Hepatocyte (in vitro differentiated cells): ENCODE measurements at places on chromosomes 2 and 18. TPM values are rescaled to one million over a fixed set of nuclear protein-coding genes. Genes with fewer than 3 reads are reported as not detected.

Gene HRH4
- total RNA-seq, result not detected in 2 replicates

Gene SLC4A3
- total RNA-seq, result 1.8 and 3.0 TPM in 2 replicates

Gene LHCGR
- total RNA-seq, result not detected in 2 replicates

Gene SERPINB10
- 0.93 TPM in 1 of 2 replicates, not detected in the other for total RNA-seq

Gene CCT7
- 195 and 197 TPM in 2 replicates for total RNA-seq

Gene FMNL2
- total RNA-seq, result 41.9 and 53.6 TPM in 2 replicates

Gene CFC1
- total RNA-seq, result 12.4 and 15.1 TPM in 2 replicates

Gene INPP5D
- total RNA-seq, result 2.9 and 5.2 TPM in 2 replicates

Gene VSNL1
- 9.4 and 12.1 TPM in 2 replicates for total RNA-seq

GRCh38 chr2:131572175-131572574 lies 44.5 kb downstream of the CCDC74A start:
- DNase-seq, result no peak

- no peak for DNase-seq
These were observed 494.7 kb downstream of the BCL11A start for GRCh38 chr2:60058781-60059180.

GRCh38 chr2:176643646-176644045 lies 374.4 kb downstream of the MTX2 start:
- no peak for DNase-seq

- DNase-seq, result no peak
These were observed 201.8 kb upstream of the LYPD1 start for GRCh38 chr2:132871831-132872230.

- no peak for DNase-seq
These were observed 118.7 kb downstream of the VAPA start for GRCh38 chr18:10032331-10033015.

DNA sequence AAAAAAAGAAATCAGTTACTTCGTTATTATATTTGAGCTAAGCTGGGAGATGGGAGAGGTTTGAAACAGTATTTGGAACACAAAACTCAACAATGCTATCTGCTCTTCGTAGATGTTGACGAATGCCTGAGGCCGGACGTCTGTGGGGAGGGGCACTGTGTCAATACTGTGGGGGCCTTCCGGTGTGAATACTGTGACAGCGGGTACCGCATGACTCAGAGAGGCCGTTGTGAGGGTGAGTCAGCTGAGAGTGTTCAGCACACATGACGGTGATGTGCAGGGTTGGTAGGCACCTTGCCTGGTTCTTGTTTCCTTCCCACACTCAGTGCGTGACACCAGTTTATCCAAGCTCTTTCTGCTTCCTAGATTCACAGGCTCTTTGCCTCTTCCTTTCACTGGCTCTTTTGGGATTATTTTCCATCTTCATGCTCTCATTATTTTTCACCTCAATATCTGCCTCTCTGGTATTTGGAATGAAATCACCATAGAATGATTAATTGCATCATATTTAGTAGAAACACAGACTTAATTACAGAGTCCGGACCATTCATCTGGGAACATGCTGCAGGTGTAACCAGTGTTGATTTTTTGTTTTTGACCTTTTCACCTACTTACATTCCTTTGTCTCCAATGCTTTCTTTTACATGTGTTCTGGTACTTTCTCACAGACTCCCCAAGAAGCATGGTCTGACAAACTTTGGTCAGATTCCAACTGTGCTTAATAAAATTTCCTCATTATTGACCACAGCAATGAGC lies 200.6 kb upstream of the RASGRP3 start:
- DNase-seq, result peak; percentile 78

DNA sequence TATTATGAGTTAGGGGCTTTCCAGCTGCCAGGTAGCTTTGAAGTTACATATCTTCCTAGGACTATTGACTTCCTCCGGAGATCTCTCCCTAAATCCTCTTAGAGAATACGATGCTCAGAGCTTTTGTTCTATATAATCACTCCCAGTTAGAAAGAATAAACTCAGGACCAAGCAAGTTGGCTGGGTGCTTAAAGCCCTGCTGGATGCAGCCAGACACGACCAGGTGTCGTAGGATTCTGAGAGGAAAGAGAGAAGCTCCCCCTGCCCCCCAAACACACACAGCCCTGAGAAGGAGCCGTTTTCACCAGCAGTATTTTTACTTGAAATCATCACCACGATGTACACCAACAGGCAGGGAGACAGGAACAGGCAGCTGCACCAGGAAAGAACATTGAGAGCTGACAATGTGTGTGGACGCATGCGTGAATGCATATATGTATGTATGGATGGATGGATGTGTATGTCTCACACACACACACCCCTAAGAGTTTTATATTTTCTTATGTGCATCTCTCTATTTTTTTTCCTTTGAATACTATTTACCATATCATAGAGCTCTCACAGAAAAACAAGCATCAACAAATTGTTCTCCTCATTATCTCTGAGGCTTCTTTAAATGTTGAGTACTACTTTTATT lies 382.6 kb downstream of the EPHA4 start:
- no peak for DNase-seq

DNA sequence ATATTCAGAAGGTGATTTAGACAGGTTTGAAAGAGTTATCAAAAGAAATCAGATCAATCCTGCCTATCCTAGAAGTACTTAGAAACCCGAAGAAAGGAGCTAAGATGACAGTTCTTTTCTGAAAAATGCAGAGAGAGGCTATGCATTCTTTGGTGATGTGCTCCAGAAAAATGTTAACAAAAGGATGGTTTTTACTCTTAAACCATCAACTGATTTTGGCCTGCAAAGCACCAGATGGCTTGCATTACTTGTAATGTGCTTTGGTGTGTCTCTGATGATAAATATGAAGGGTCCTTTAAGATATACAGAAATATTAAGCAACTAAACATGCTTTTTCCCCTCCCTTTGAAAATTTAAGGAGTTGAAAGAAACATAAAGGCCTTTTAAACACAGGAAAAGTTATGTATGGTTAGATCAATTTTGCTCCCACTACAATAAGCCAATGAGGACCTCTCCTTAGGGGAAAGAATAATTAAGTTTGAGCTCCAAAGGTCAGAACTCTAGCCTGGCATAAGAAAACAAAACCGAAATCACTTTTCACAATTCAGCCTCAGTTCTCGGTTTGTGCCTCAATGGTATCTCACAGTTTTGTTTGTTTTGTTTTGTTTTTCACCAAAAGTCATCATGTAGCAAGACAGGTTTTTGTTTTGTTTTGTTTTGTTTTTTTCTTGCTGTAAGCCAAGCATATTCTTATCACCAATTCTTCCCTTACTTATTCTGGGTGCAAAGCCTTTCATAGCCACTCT lies 302.4 kb upstream of the NT5C1B start:
- no peak for DNase-seq

GRCh38 chr2:227713291-227713690 lies 4.5 kb downstream of the SLC19A3 start:
- peak; percentile 32 for DNase-seq

DNA sequence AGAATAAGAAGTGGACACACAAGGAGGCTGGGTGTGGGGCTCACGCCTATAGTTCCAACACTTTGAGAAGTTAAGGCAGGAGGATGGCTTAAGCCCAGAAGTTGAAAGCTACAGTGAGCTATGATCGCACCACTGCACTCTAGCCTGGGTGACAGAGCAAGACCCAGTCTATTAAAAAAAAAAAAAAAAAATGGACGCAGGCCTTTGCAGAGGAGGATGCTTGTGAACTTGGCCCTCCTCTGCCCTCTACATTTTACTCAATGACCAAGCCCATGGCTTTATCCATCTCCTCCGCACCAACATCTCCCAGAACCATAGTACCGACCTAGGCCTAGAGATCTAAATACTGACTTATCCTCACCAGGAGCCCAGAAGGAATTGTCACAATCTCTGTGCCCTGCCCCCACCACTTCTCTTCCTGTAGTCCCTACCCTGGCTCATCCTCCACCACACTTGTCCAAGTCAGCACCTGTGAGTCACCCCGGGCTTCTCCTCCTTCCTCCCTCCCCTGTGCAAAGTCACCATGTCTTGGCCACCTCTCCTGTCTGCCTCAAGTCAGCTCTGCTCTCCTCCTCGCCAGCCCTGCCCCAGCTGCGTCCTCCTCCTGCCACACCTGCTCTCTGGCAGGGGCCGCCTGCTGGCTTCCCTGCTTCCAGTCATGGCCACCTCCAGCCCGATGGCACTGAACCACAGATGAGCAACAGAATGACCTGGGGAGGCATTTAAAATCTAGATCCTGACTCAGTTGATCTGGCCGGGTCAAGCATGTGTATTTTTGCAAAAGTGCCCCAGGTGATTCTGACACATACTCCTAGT lies 35.8 kb upstream of the ASPRV1 start:
- peak; percentile 51 for DNase-seq

DNA sequence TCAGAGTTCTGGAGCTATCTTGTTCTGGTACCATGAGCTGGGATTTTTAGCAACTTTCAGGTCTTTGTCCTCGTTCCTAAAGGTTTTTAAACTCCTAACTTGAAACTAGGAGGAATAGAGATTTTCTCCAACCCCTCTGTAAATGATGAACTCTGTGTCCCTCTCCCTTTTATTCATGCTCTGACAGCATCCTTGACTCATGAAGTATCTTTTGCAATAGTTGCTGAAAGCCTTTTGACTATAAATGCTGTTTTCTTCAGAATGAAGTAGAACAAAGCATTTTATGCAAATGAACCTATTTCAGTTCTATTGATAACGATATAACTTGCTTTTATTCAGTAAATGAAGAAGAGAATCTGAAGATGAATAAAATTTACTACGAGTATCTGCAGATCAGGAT lies 17.0 kb upstream of the MAPRE2 start:
- no peak for DNase-seq

- no peak for DNase-seq
These were observed 12.5 kb downstream of the MARCO start for GRCh38 chr2:118954297-118955060.

- no peak for DNase-seq
These were observed 17.3 kb downstream of the NOL4 start for GRCh38 chr18:34207344-34207851.

GRCh38 chr2:28101123-28101522 lies 210.6 kb downstream of the BABAM2 start:
- DNase-seq, result no peak

DNA sequence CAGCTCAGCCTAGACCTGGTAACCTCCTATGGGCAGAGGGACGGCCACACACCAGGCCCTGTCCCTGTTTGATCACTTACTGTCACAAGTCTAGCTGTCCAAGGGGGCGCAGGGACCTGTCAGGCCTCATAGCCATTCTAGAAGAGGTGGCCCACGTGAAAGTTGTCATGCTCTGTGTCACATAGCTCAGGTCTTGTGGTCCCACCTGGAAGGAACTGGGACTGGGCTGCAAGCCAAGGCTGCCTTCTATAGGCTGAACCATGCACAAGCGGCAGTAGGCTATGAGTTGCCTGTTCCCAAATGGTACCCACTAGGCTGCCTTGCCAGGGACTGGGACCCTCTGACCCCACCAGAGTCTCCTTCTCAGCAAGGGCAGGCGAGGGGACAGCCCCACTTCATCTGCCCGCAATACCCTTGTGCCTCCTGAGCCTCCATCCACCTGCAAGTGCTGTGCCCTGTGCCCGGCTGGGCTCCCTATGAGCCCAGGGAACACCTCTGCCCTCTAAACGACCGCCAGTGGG lies 177.5 kb downstream of the ANAPC1 start:
- no peak for DNase-seq

DNA sequence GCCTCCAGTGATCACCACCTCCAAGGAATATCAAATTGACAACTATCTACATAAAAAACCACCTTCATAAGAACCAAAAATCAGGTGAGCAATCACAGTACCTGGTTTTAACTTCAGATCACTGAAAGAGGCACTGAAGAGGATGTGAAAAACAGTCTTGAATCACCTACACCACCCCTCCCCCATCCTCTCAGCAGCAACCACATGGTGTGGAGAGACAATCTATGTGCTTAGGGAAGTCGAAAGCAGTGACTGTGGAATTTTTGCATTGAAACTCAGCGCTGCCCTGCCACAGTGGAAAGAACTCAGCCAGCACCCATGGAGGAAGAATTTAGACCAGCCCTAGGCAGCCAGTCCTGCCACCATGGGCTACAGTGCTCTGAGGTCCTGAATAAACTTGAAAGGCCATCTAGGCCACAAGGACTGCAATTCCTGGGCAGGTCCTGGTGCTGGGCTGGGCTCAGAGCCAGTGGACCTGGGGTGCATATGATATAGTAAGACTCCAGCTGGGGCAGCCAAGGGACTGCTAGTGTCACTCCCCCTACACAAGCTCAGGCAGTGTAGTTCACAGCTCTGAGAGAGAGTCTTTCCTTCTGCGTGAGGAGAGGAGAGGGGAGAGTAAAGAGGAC lies 75.6 kb downstream of the ATL2 start:
- DNase-seq, result no peak

DNA sequence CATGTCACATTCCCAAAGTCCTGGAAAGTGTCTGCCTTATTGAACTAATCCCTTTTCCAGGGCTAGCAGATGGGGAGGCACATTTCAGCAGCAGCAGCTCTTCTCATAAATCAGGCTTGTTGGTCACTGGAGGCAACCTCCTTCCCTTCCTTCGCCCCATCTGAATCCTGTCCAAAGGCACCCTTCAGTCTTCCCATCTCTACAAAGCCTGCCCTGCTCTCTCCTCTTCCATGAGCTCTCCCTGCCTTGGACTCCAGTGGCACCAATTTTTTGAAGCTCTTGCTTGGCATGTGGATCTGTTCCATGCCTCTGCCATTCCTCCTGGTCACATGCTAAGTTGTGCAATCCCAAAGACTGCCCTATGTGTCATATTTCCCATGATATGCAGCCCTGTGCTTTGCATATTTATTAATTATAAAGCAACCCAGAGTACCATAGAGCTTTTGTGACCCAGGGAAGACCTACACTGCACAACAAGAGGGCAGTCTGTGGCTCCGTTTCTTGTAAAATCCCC lies 70.3 kb downstream of the ANTXR1 start:
- peak; percentile 39 for DNase-seq

GRCh38 chr2:38653715-38654527 lies 12.0 kb upstream of the GALM start:
- DNase-seq, result peak; percentile 20

DNA sequence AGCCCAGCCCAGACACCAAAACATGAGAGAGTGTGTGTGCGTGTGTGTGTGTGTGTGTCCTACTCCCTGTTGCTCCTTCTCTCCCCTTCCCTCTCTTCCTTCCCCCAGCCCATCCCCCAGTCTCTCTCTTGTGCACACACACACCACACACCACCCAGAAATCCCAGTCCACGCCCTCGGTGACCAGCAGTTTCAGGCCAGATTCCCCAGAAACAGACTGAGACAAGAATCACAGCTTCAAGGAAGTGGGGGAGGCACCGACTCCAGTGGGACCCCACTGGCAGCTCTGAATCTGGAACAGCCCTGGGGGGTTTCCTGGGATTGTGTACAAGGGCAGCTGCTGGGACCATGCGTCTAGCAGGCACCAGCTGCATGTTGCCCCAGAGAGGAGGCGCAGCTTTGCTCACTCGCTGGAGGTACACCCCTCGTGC lies 113.5 kb downstream of the NDUFA10 start:
- DNase-seq, result no peak

DNA sequence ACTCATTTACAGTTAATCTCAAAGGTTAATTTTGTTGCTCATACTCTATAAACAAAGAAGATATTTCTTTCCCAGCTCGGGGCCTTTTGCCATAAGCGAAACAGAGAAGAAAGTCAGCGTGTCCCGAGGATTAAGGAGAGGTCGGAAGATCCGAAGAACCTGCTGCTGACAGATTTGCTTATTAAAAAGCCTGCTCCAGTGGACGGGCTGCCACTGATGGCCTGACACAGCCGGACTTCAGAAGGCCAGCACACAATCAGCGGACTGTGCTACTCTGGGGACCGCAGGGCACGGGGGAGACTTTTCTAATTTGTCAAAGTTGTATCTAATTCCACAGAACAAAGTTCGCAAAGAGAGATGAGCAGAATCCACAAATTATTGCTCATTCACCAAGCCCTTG lies 315.4 kb downstream of the ETAA1 start:
- DNase-seq, result no peak

- DNase-seq, result no peak
These were observed 27.2 kb downstream of the SIGLEC15 start for GRCh38 chr18:45852631-45853030.

GRCh38 chr2:130985206-130985780 lies 108.0 kb downstream of the FAM168B start:
- no peak for DNase-seq
